Activated CD8-positive, alpha-beta memory T cell treated with anti-CD3 and anti-CD28 coated beads, Interleukin-2, amount 10 ng/mL, durations not matched to agents 7 days and 5 days (primary cell): ENCODE measurements at places on chromosomes 16 and 17. TPM values are rescaled to one million over a fixed set of nuclear protein-coding genes. Genes with fewer than 3 reads are reported as not detected.
A peak's percentile ranks its signal among the peaks of the same experiment; 100 is the strongest.

NRN1L gene
- total RNA-seq: 0.45 TPM

GRCh38 chr16:23801378-23801777, 34.4 kb upstream of the PRKCB start:
- peaks cover 9% of the 10 kb centered on the region for H3K27me3 ChIP-seq
- H3K4me1 ChIP-seq: peaks cover 16% of the 10 kb centered on the region

- no peaks in the 10 kb centered on the region for H3K27me3 ChIP-seq
- H3K27ac ChIP-seq: peak within 1 kb of the TSS; percentile 90
- peak within 1 kb of the TSS; percentile 97 for H3K4me3 ChIP-seq
- peak; percentile 83 for DNase-seq
These were observed at the start of gene MAP3K14 for GRCh38 chr17:45316434-45317110. TSS of gene MAP3K14 (minus strand) at chr17:45317020. CDS start at chr17:45290745, 26,275 bp downstream.

DNA sequence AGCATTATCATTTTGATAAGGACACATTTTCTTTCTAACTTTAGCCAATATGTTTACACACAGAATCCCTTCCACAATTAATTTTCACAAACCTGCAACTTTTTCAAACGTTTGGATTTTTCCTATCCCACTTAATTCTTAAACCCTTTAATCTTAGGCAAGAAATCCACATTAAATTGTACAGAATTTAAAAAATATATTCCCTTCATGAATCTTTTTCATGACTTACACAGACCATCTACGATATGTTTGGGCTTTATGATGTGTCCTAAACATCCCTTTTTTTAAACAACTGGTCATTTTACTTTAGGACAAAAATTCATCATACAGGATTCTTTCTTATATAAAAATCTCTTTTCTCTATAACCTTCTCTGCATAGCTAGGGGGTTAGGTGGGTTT, 241.5 kb upstream of the CNTNAP4 start:
- DNase-seq: no peak
- H3K36me3 ChIP-seq: no peaks in the 10 kb centered on the region

- no peak overlapping the region for H3K4me3 ChIP-seq
- no peaks in the 10 kb centered on the region for H3K27me3 ChIP-seq
- no peak overlapping the region for H3K27ac ChIP-seq
- DNase-seq: no peak
- H3K36me3 ChIP-seq: no peaks in the 10 kb centered on the region
These were observed 2.0 kb upstream of the TVP23A start for GRCh38 chr16:10820546-10820945.

GRCh38 chr17:10600571-10600970, 51.1 kb upstream of the MYH2 start:
- H3K36me3 ChIP-seq: no peaks in the 10 kb centered on the region
- peaks cover 14% of the 10 kb centered on the region for H3K27me3 ChIP-seq
- H3K27ac ChIP-seq: no peak overlapping the region
- no peak overlapping the region for H3K4me3 ChIP-seq
- DNase-seq: no peak
